ENCODE measurements at places on chromosomes 5 and 9.
A peak's percentile ranks its signal among the peaks of the same experiment; 100 is the strongest.

DNA sequence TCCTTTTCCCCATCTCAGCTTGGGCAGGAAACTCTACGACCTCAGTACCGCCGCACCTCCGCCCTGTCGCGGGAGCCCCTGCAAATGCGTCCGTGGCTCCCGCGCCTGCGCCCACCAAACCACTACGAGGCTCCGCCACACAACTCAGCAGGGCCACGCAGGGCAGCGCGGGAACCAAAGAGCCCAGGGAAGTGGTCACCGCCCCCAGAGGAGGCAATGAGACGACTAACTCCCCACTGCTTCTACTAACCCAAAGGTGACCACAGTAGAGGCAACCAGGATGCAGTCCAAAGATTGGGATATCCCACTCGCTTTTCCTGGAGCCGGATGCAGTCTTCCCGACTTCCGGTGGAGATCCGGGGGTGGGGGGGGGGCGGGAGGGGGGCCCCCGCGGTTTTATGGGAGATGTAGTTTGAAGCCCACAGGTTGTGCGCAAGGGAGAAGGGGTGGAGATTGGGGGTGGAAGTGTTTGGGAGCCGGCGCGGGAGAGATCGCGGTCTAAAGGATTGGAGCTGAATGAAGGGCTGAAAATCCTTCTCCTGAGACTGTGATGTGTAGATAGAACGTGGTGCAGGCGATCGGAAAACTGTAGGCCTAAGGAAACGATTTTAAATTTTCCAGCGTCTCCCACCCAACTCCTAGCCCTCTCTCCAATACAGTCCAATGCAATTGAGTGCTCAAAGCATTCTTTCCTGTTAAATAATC lies at the start of gene NUDT12:
NUDT12 (minus strand) TSS at position 337 of the 705 bp plus-strand sequence. CDS start 2,541 bp downstream, outside the sequence.
- DNase-seq, result peak; percentile 47

DNA sequence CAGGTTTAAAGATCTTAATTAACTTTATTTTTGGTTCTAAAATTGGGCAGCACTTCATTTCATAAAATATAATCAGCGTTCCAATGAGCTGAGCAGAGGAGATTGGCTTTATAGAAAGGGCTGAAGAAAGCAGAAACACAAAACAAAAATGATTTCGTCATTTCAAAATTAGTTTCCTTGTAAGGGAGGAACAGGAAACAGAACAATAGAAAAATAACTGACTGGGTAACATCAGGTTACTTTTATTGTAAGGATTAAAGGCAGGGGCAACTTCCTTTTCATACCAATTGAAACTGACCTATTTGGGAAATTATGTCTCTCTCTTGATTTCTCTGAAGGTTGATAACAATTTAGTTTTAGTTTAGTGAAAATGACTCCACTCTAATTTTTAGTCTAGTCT lies 157.1 kb downstream of the ATP10B start:
- no peak for DNase-seq

- DNase-seq, result peak; percentile 32
Measured at GRCh38 chr5:154811653-154812465, 38.5 kb downstream of the FAXDC2 start.

- DNase-seq, result no peak
Measured at GRCh38 chr9:117487555-117488175, 72.8 kb upstream of the ASTN2 start.

DNA sequence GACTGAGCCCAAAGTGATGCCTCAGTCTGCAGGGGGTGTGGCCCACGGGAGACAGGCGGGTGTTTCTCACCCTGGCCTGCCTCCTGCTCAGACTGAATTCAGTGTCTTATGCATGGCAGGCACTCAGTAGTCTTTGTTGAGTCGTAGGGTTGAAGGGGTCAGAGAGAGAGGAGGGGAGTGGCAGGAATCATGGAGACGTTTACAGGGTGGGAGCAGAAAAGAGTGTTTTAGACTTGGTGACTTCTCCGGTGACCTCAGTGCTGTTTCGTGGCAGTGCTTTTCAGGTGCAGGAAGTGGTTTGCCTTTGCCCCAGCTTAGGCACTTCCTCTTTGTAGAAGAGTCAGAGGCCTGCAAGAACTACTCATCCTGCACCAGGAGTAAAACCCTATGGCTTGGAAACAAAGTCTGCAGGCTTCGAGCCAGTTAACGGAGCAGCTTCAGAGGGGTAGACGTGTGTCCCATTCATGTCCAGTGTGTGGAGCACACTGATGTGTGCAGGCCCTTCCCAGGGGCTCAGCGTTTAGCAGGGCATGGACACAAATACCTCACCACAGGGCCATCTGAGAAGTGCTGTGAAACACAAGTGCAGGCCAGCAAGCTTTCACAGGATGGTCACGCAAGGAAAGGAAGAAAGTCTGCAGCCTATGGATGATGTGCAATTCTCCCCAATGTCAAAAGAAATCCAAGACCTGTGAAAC lies 24.5 kb upstream of the SEMA4D start:
- DNase-seq, result no peak

DNA sequence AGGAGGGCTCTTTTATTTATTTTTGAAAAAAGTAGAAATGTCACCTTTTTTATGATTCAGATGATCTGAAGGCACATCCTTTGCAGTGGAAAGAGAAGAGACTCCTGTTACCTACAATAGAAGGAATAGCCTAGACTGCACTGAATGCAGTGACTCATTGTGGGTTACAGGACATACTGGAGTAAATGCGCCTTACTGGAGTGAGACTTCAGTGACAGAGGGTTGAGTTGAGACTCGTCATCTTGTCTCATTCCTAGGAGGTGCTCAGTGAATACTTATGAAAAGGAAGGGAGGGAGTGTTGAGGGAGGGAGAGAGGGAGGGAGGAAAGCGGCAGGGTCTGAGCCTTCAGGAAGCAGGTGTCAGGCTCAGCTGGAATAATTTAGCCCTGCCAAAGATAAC lies 25.2 kb downstream of the ANKRA2 start:
- DNase-seq, result no peak

DNA sequence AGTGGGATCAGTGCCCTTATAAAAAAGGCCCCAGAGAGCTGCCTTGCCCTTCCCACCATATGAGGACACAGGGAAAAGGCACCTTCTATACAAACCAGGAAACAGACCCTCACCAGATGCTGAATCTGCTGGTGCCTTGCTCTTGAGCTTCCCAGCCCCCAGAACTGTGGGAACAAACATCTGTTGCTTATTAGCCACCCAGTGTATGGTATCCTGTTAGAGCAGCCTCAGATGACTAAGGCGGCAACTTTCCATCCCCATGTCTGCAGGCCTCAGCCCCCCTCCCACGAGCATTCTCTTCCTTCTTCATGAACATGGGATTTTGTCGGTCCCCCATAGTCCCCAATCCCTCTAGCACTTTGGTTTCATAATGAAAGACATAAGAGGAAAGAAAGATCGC lies 202.5 kb upstream of the GAS1 start:
- no peak for DNase-seq

- DNase-seq, result no peak
Measured at GRCh38 chr9:6566409-6567139, 79.0 kb downstream of the GLDC start.

DNA sequence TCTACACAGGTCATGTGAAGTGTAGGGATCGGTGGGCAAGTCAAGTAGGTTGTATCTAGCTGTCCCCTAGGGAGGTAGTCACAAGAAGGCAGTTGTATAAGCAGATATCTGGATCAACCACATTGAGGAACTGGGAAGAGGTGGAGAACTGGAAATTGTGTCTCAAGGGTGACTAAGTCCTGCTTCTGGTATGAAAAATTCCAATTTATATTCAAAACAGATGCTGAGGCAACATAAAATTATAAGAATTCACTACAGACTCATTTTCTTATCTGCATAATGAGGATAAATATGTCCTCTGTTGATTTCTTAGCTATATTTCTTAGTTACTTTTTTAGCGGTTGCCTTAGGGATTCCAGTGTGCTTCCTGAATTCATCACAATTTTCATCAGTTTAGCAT lies 46.8 kb downstream of the GALNT12 start:
- no peak for DNase-seq

GRCh38 chr5:131262953-131263541 lies 806 bp upstream of the CDC42SE2 start:
- DNase-seq, result no peak

GRCh38 chr5:128491291-128491690 lies 46.8 kb downstream of the FBN2 start:
- DNase-seq, result no peak

GRCh38 chr5:11790201-11790600 lies 114.0 kb downstream of the CTNND2 start:
- DNase-seq, result no peak

DNA sequence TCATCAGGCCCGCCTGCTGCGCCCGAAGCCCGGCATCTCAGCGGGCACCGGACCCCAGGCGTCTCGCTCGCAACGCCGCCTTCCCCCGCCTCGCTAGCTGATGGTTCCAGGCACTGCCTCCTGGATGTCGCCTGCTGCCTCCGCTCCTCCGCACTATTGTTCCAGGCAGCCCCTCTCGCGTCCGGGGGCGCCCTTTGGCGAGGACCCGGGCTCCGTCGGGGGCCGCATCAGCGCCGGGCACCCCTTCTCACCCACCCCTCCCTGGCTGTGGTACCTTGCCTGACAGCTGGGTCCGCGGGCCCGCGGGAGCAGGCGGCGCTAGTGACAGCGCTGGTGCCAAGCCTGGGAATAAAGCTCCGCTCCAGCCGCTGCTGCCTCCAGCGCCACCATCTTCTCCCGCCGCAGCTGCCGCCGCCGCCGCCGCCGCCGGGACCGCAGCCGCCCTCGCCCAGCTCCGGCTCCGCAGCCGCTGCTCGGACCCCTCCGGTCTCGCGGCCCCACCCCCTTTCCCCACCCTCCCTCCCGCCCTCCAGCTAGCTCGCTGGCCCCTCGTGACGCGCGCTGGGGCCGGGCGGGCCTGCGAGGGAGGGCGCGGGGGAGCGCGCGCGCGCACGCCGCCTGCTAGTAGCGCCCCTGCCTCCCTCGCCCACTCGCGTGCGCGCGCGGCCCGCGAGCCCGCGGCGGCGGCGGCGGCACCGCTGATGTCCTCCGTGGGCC lies at the start of gene APBA1:
APBA1 (minus strand) TSS at position 493 of the 717 bp plus-strand sequence.
- DNase-seq, result no peak

DNA sequence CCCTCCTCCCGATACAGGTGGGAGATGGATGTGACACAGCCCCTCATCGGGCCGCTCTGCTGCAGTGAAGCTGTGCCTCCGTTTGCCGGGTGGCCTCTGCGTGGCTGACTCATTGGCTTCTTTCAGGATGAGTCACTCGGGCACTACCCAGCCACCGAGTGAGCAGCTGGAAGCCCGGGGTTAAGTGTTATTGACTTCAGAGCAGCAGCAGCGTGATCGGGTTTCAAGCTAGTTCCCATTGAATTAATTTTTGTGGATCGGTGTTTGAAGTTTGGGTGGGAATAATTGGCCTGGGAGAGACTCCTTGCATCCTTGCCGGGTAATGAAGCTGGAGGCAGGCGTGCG lies 266.4 kb upstream of the IRX4 start:
- DNase-seq, result no peak

DNA sequence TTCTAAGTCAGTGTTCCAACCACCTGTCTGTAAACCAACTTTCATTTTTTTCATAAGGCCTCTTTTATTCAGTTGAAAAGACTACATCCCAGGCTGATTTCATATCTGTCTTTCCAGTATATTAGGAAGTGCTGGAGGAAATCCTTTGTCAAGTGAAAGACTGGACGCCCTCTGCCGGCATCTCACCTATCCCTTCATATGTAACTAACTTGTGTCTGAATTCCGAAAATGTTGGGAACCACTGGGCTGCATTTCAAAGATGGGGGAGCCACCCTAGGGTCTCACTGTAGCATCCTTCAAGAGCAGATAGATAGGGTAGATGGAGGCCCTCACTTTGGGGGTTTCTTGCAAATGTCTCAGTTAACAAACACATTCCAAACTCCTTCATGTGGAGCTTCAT lies 569.8 kb downstream of the CTNND2 start:
- DNase-seq, result no peak

All from activated naive CD8-positive, alpha-beta T cell treated with anti-CD3 and anti-CD28 coated beads, Interleukin-2, amount 50 U/mL, for 16 hours (primary cell).